ENCODE measurements at places on chromosomes 7 and 10.

GRCh38 chr10:61902445-61903220 is 1.1 kb downstream of the ARID5B start:
- DNase-seq = peak; percentile 77

DNA sequence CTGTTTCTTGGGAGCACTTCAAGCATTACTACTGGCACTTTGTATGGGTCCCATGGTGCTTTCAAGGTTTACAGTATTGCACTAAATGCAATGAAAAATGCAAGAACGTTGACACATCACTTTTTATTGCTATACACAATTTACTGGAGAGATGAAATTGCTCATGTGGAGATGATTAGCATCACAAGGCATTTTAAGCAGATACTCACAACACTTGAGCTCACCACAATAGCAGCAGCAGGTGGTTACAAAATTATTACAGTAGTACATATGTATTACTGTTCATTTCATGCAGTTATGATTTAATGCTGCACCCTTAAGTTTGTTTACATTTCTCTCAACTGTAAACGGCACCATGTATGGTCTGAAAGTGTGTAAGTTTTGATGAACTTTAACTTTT is 537.7 kb downstream of the GRM8 start:
- no peak for DNase-seq

GRCh38 chr10:92847202-92847864 is 987 bp upstream of the EXOC6 start:
- peak; percentile 3 for DNase-seq

- no peak for DNase-seq
Observed at GRCh38 chr10:78516756-78517155, 483.1 kb downstream of the RPS24 start.

DNA sequence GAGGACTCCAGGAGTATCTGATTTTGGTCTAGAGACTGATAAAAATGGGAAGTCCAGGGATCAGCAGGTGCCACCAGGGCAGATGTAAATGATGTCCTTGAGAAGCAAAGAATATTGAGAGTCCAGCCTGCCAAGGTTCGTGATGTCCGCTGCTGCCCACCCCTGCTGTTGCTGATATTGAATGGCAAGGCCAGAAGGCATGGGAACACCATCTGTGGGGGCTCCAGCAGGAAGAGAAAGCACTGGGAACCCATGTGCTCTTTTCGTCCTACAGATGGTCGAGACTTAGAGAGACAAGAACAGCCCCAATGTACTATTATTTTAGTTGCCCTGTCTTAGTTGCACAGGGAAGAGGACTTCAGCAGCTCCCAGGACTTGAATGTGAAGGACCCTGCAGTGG is 363.9 kb downstream of the GALNT17 start:
- no peak for DNase-seq

DNA sequence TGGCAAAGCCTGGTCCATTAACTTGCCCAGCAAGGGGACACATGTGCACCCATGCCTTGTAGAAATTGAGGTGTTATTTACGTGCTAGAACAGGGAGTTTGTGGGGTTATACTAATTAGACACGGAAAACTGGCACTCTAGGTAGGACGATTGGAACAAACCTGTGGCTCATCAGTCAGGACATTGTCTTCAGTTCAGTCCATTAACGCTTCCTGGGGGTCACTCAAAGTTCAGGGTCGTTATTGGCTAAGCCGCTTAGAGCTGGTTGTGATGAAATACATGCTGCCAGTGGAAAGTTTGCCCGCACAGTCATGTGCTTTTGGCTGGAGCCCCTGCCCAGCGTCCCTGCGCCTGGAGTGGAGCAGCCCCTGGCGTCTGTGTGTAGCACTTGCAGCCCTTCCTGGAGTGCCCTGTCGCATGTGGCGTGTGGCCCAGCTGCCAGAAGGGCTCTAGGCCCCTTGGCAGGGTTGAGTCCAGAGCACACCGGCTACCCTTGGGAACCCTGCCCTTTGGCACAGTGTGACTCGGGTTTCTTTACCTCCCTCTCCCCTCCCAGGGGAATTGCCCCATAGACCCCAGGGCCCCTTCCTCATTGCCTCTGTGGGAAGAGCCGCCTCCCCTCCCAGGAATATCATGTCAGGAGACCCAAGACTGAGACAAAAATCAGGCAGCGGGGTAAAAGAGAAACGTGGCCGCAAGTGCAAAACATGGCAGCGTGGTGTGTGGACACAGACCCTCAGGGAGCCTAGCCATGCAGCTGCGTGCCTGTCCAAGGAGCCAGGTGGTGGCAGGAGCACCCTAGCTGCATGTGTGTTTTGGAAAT is 9.8 kb downstream of the ZNF775 start:
- DNase-seq = peak; percentile 61

- DNase-seq = no peak
Observed at GRCh38 chr10:76697923-76698322, 939.7 kb downstream of the KCNMA1 start.

DNA sequence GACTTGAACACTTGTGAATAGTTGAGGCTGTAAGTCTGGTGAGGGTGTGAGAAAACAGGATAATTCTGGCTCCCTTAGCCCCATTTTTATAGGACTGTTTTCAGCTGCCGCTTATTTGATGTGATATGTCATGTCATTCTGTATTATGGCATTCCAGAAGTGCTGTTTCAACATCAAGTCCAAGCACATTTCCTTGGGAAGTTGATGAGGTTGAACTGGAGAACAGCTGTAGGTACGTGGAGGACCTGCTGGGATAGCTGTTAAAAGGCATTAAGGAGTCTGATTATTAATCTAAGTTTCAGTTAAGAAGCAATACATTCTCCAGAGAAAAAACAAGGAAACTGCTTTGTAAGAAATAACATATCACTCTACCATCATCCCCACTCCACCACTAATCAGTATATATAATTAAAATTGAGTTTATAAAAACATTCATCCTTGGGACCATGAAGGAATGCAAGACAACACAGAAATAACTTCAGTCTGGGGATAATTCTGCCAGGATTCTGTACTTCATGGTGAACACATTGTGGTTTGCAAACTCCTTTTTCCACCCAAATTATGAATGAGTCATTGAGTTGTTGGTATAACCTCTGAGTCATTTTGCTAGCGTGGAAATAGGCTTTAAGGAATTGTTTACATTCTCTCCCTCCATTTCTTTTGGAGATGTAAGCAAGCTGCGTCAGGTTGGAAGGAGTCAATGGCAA is 39.9 kb upstream of the TMEM229A start:
- peak; percentile 52 for DNase-seq

GRCh38 chr10:86829472-86829871 is 73.1 kb downstream of the BMPR1A start:
- peak; percentile 19 for DNase-seq

GRCh38 chr7:129169171-129169671 is 19.2 kb upstream of the SMO start:
- DNase-seq = peak; percentile 61

- DNase-seq = no peak
Observed at GRCh38 chr7:92608380-92609322, 18.5 kb upstream of the FAM133B start.

- no peak for DNase-seq
Observed at GRCh38 chr10:1735562-1735961, 1.8 kb downstream of the ADARB2 start.

DNA sequence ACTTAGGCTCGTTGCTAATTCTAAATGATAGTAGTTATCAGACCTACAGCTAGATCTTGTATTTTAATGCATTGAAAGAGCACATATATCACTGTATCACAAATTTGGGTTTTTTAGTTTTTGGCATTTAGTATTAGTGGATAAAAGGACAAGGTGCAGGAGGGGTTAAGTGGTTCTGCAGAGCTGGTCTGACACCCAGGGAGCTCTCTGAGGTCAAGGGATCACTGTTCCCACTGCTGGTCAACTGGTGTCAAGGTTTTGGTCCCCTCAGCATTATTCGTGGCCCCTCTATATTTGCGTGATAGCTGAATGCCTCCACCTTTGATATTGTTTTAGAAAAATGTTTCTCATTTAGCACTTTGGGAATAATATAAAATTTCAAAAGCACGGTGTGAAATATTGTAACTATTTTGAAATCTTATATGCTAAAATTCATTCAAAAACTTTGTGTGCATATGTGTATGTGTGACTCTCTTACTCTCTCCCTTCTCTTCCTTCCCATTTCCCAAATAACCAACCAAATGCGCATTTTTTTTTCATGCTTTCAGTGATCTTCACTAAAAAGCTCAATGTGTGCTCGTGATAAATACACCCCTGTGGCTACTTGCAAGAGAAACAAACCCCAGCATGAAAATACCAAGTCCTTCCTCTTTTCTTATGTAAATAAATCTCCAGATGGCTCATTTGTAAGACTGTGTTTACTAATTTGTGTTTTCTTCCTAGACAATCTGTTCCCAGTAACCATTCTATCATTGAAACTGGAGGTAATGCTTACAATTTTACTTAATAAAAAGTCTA is 309.2 kb downstream of the FGFR2 start:
- no peak for DNase-seq

- DNase-seq = no peak
Observed at GRCh38 chr7:9125246-9125645, 691.8 kb downstream of the NXPH1 start.

DNA sequence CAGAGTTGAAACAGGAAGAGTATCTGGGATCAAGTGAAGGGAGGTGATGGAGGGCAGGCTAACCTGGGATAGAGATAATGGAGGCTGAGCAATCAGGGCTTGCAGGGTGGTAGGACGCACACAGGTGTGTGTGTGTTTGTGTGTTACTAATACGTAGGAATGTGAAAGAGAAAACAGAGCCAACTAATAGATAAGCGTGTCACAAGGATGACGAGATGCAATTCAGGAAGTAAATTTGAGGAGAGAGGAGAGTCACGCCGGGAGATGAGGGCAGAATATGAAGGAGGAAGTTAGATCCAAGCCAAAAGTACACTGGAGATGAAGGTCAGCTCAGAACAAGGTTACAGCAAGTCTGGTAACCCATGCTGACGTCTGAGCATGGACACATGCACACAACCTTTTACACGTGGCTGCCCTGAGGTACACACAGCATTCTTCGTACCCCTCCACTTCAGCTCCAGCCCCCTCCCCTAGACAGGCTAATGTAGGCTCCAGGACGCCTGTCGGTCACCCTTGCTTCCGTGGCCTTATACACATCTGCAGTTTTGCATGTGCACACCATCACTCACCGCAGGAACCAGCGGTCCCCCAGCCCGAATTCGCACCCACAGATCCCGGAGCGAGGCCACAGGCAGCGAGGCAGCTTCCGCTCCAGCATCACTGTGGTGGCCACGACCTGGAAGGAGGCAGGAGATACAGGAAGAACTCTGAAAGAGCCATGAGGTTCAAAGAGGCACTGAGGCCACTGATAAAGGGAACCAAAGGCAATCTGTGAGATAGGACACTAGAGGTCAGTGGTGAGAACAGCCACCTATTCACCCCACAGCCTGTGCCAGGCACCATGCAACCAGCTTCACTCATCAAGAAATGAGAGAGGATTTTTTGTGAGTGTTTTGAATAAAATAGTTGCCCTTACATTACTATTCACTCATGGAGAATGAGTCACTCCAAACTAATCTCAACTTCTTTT is 23.7 kb upstream of the TRPV6 start:
- peak; percentile 12 for DNase-seq

GRCh38 chr7:39432807-39433416 is 133.3 kb upstream of the YAE1 start:
- no peak for DNase-seq
